ENCODE measurements at places on chromosomes 2 and 18.

- no peak for DNase-seq
Observed at GRCh38 chr2:104891145-104891544, 37.2 kb downstream of the POU3F3 start.

GRCh38 chr2:206535260-206535986, 92.1 kb downstream of the ADAM23 start:
- DNase-seq: no peak

DNA sequence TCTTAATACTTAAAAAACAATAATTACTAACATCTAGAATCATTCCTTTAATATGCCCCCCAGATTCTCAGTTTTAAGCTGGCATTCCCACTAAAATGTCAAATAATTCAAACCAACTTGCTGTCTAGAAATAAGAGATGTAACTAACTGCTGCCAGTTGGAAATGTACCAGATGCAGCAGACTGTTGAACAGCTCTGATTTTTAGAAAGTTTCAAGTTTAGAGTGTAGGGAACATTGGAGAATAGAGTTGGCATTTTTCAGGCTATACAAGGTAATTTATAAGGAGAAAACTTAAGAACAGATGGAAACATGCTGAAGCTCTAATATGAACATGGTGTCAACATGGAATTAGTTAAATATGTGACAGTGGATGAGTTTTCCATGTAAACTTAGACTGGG, 101.4 kb downstream of the PTRHD1 start:
- no peak for DNase-seq

DNA sequence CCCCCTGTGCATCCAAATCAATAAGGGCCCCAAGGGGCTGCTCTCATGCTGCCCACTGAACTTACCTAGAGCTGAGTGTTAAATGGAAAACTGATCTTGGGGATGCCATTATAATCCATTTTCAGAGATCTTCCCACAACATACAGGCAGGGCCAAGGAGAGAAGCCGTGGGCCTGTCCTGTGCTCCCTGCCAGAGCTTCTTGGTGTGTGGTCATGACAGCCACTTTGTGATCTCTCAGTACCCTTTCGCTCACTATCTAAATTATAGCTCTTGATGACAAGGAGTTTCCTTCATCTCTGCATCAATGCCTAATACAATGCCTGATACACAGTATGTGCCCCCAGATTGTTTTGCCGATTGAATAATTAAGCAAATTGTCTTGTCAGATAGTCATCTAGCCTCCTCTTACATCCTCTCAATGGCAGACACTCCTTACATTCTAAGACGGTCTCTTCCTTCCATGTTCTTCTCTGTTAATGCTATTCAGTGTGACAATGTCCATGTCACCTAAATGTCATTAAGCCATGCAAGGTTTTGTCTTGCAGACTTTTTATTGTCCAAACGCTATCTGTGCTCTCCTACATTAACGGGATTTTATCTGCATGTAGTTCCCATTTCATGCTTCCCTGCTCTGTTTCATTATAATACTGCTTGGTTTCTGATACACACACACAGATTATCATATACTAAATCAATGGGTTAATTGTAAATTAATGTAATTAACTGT, 5.9 kb downstream of the CSRNP3 start:
- no peak for DNase-seq

GRCh38 chr2:225171350-225171749, 129.1 kb upstream of the DOCK10 start:
- no peak for DNase-seq

DNA sequence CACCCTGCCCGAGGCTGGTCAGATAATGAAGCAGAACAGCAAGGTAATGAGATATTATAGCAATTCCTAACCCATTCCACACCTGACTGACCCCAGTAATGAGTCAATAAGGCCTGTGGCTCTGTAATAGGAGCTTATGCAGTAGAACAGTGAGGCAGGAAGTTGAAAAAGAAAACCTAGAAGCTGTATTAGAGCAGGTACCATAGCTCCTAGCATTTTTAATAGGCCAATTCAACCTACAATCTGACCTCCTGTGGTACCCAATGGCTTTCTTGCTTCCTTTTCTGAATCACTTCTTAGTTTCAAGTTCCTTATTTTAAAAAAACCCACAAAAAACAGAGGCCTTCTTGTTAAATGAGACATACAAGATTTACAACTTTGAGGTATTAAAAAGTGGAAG, 43.6 kb upstream of the MAP2 start:
- no peak for DNase-seq

DNA sequence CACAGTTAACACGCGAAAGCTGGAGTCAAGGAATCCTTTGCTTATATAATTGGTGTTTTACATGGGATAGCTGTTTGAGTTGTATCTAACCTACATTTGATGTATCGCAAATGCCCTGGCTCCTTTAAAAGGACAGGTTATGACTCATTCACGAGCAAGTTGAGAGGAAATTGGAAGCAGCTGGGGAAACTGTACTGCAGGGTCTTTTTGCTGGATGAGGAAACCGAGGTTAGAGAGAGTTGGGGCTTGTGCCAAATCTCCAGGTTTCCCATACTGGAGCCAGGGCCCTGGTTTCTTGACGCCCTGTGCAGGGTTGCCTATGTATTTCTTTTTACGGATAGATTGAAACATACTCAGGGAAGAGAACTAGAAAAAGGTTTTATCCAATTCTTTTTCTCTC, 60.0 kb upstream of the SPTBN1 start:
- no peak for DNase-seq

- no peak for DNase-seq
Observed at GRCh38 chr2:237896956-237897355, 37.5 kb downstream of the RAMP1 start.

DNA sequence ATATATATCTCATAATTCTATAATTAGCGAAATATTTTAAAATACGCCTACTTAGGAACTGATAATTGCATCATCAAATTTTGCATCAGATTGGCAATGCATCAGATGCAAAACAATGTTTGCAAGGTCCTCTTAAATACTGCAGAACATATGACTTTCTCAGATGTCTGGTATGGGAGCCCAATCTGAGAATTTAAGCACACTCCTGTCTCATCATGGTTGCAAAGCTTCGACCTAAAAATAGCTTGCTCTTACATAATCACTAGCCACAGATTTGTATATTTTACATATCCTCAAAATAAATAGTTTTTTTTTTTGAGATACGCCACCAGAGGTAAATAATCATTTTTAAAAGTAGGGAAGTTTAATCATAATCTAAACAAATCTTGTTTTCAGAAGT, 123.2 kb downstream of the CABYR start:
- no peak for DNase-seq

GRCh38 chr2:100752628-100753333, 67.2 kb upstream of the NPAS2 start:
- DNase-seq: no peak

GRCh38 chr2:197113275-197113711, 186.8 kb upstream of the PGAP1 start:
- DNase-seq: no peak

DNA sequence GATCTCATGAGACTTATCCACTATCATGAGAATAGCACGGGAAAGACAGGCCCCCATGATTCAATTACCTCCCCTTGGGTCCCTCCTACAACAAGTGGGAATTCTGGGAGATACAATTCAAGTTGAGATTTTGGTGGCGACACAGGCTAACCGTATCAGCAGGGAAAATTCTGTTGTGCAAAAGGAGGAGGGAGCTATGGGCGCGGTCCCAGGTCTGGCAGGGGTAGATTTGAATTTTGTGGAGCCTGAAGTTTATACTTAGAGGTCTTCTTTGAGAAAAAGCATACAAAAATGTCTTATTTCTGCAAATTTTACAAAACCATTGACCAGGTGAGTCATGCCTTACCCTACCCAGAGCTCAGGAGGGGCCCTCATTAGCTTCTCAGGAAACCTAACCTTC, 36.6 kb downstream of the SLC4A3 start:
- DNase-seq: no peak

DNA sequence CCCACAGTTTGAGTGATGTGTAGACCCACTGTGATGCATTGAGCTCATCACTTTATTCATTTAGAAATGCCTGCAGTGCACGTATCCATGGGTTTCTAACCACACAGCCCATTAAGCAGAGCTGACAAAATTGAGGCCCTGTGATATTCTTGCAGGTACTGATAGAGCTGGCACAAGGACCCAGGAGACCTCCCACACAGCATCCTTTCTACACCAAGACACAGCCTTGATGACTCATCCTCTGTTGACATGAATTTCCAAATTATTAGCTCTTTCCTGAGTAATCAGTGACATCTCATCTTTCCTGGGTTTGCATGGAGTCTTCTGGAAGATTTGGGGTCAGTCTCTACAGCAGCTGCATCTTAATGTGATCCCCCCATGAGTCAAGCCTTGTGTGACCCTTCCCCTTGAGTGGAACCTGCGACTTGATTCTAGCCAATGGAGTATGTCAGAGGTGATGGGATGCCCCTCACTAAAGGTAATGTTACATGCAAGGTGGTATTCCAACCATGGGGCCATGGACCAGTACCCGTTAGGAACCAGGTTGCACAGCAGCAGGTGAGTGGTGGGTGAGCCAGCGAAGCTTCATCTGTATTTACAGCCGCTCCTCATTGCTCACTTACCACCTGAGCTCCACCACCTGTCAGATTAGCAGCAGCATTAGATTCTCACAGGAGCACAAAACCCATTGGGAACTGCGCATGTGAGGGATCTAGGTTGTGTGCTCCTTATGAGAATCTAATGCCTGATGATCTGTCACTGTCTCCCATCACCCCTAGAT, 181.1 kb upstream of the ARL4C start:
- DNase-seq: no peak

DNA sequence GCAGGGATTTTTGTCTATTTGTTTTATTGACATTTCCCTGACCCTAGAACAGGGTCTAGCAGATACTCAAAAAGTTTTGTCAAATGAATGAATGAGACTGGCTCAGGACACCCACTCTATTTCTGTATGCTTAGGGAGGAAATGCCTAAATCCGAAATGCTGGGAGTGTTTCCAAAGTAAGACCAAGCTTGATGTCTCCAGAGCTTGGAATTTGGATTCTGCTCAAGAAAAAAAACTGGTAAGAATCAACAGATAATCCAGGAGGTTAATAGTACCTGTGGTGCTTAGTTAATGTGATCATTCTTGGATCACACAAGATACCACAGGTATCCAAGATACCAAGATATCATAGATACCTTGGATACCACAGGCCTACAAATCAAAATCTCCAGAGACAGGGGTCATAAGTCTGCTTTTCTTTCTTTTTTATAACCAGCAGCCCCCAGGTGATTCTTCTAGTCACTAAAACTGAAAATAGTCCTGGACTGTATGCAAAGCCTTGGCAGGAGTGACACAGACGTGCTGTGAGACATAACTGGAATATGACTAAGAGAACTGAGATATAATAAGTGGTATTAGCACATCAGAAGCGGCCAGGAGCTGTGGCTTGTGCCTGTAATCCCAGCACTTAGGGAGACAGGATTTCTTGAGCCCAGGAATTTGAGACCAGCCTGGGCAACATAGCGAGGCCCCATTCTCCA, 39.9 kb upstream of the SP3 start:
- DNase-seq: no peak

GRCh38 chr2:141805302-141805701, 325.5 kb downstream of the LRP1B start:
- DNase-seq: no peak

DNA sequence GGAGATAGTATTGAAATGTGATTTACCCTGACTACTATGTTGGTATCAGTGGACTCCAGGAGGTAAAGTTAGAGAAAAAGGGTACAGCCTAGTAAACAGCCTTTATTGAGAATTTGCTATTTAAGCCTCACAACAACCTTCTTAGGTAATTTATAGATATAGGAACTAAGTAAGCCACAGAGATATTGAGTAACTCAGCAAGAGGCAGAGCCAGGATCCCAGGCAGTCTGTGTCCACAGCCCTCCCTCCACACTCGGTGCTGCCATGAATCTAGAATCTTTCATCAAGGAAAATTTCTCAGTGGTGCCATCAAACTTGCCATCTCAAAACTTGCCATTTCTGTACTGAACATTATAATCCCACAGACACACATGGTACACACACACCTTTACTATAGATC, 170.9 kb downstream of the CAPN13 start:
- DNase-seq: no peak

DNA sequence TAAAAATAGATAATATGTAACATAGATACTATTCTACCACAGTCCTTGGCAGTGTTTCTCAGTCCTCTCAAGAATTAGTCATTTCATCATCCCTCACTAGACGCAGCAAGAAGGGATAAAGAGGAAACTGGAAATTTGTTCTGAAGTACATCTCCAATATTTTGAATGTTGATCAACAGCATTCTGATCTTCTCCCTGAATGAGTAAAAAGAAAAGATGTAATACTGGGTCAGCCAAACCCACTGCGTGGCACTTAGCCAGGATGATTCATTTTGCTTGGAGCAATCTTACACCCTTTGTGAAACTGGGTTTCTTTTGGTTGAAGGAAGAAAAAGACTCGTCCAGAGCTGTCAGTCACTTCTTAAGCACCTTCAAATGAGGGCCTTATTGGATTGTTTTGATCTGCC, 54.1 kb downstream of the TAF1B start:
- no peak for DNase-seq

- no peak for DNase-seq
Observed at GRCh38 chr18:69795791-69796190, 151.9 kb downstream of the CD226 start.

DNA sequence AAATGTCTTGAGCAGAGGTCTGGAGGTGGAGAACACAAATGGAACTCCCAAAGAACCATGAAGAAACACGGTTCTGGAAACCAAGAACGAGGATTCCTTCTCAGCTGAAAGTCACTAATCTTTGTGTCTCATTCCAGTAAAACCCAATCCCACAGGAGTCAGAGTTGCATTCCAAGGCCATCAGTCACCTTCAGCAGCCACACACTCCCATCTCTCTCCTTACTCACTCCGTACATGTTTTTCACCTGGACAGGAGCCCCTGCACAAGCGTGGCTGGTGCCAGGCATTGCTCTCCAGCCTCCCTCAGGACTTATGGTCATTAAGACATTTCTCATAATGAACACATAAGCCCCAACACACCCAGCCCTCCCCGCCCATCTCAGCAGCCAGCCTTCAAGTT, 175.4 kb upstream of the SIX2 start:
- DNase-seq: peak; percentile 61

DNA sequence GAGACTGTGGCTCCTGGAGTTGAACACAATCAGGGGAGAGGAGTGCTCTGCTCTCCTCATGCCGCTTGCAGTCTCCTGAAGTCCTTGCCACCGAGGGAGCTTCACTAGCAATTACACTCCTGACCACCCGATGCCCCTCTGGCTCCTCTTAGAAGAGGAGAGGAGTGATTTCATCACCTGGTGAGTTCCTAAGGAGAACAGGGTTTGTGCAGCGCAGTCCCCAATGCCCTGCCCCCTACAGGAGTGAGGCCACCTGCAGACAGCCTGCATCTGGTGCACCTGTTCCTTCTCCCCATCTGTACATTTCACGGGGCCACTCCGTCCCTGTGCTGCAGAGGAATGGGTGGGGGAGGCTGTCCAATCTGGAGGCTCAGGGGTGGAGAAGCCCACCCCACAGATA, 267.2 kb downstream of the HRH4 start:
- DNase-seq: no peak

GRCh38 chr2:190679813-190680591, 31.1 kb downstream of the NAB1 start:
- peak; percentile 17 for DNase-seq

GRCh38 chr2:23550553-23550952, 165.6 kb downstream of the KLHL29 start:
- DNase-seq: no peak

All from 8988T (cell line).